ENCODE measurements at places on chromosomes 4 and X.
A peak's percentile ranks its signal among the peaks of the same experiment; 100 is the strongest.

DNA sequence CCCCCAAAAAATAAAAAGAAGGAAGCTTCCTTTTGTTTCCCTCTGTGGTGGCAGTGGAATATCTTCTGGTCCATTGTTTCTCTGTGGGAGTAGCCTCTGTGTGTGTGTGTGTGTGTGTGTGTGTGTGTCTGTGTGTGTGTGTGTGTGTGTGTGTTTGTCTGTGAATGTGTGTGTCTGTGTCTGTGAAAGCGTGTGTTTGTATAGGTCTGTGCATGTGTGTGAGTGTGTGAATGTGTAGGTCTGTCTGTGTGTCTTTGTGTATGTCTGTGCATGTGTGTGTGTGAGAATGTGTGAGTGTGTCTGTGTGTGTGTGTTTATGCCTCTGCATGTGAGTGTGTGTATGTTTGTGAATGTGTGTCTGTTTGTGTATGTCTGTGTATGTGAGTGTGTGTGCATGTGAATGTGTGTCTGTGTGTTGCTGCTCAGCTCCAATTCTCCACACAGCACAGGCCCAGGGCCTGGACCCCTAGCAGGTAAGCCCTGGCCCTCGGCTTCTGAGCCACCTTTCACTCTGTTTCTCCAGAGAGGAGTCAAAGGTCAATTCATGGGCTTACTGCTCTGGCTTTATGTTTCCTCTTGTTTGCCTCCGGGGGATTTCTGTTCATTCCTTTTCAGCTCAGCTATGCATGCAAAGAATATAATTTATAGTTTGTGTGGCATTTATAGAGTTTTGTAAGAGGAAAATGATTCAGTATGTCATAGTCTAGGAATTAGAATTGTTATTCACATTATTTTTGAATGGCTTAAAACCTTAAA is 89.8 kb downstream of the UCHL1 start:
- no peak for DNase-seq

GRCh38 chr4:95660719-95661118 is 111.9 kb upstream of the UNC5C start:
- no peak for DNase-seq

- DNase-seq, result no peak
These were observed 18.7 kb downstream of the MGST2 start for GRCh38 chr4:139684351-139684750.

GRCh38 chr4:127018381-127018780 is 614.4 kb upstream of the INTU start:
- no peak for DNase-seq

DNA sequence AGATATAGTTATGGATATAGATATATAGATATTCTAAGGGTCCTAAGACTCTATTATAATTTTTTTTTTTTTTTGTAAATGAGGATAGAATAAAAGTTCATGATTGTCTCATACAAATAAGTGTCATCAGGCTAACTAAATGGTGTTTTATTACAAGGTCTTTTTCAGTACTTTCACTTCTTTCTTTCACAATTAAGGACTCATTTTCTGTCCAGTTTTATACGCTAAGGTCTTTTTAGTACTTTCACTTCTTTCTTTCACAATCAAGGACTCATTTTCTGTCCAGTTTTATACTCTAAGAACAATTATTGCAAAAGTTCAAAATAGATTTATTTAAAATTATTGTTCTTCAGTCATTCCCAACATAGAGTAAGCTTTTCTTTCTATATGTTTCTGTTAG is 32.7 kb downstream of the RUFY3 start:
- DNase-seq, result peak; percentile 36

DNA sequence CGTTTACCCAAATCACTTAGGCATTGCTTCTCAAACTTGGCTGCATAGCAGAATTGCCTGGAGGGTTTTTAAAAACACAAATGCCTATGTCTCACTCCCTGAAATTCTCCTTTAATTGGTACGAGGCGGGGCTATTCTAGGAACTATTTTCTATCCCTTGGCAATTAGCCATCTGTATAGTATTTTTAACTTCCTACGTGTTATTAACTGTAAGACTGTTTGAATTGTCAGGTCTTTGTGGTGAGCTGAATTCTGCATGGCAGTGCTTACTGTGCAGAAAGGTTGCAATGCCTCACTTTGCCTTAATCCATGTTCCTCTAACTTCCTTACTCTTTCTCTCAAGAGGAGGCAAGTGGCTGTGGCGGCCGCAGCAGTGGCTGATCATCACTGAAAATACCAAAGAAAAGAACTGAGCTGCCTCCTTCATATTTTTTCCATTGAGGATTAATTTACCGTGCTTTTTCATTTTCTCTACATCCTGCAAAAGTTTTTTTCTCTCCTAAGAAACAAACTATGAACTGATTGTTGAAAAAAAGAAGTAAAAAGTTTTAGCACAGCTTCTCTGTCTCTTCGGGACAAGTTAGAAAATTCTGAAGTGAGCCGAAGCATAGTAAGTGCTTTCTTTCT is at the start of gene SHROOM3:
Gene SHROOM3, plus strand, starts transcription at position 329 of the 627 bp plus-strand sequence. CDS start 824 bp downstream, outside the sequence.
- DNase-seq, result no peak

- DNase-seq, result no peak
These were observed 157.7 kb downstream of the CHIC2 start for GRCh38 chr4:53906606-53907190.

DNA sequence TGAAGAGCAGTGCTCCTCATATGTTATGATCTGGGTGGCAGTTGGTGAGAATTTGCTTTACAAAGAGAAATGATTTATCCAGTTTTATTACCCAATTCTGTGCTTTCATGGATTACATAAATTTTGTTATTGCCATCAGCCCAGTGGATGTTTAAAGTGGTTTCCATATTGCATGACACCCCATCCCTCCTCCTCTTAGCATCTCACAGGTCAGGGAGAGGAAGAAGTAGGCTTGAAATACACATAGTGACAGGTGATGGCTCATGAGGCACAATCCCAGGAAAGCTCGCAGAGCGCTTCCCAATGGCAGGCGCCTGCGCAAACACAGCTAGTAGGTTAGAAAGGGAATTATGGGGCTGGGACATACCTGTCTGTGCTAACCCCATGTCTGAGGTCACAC is 47.7 kb upstream of the GATB start:
- DNase-seq, result no peak

- no peak for DNase-seq
These were observed 203.0 kb downstream of the MAML3 start for GRCh38 chr4:139951021-139951420.

DNA sequence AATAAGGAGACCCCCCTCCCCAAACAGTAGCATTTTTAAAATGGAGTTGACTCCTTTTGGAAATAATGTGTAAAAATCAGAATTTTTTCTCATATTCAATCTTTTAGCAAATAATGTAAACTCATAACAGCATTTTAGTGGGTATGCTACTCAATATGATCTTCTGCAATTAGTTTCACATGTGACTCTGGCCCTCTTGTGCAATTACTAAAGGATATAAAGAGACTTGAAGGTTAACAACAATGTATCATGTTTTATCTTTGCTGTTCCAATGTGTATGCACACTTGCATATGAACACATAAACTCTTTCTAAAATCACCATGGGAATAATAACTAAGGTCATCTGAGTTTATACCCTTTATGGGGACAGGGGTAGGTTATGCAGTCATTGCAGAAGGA is 39.9 kb upstream of the RXFP1 start:
- no peak for DNase-seq

DNA sequence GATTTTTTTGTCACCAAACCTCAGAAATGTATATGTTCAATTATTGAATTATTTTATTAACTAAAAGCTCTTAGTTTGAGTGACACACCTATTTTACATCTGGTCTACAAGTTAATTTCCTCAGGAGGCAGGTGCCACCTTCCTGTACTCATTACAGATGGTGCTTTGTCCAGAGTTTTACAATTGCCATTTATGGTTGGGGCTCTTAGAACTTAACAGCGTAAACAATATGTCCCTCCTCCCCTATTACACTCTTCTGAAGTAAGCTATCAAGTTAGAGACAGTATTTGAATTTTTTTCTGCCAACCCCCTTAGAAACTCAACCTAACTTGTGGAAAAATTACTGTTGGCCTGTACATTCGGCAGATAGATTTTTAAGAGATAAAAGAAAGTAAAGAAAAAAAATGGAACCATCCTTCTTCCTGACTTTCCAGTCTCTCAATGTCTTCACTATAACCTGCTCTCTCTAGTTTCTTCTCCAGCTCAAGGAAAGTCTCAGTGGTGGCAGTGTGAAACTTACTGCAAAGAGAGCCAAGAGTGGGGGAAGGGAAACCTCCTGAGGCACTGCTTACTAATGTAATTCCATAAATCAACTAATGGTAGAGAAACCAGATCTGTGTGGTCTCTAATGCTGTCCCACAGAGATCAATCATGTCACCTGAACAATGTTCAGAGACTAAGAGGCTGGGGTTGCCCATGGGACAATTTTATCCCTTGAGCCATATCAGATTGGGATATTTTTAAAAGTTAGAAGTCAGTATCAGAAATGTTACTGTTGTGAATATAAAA is 7.8 kb downstream of the CXXC4 start:
- DNase-seq, result no peak

GRCh38 chr4:110395421-110395820 is 80.5 kb upstream of the ENPEP start:
- no peak for DNase-seq

Measured in SIG-M5 (cell line).